ENCODE measurements at places on chromosomes 3 and 15. TPM values are rescaled to one million over a fixed set of nuclear protein-coding genes. Genes with fewer than 3 reads are reported as not detected.

GPD1L gene
- 12.4 TPM for polyA plus RNA-seq

AGBL1 gene
- not detected for polyA plus RNA-seq

EBLN2 gene
- not detected for polyA plus RNA-seq

PCSK6 gene
- polyA plus RNA-seq, result 13.5 TPM

SATB1 gene
- 7.1 TPM for polyA plus RNA-seq

TMC3 gene
- polyA plus RNA-seq, result not detected

ATP13A5 gene
- polyA plus RNA-seq, result not detected

CEP97 gene
- polyA plus RNA-seq, result 15.5 TPM

PLIN1 gene
- polyA plus RNA-seq, result 2.3 TPM

GOLGA8G gene
- polyA plus RNA-seq, result not detected
